ENCODE measurements at places on chromosomes 12 and 14. TPM values are rescaled to one million over a fixed set of nuclear protein-coding genes. Genes with fewer than 3 reads are reported as not detected.
A peak's percentile ranks its signal among the peaks of the same experiment; 100 is the strongest.

DNA sequence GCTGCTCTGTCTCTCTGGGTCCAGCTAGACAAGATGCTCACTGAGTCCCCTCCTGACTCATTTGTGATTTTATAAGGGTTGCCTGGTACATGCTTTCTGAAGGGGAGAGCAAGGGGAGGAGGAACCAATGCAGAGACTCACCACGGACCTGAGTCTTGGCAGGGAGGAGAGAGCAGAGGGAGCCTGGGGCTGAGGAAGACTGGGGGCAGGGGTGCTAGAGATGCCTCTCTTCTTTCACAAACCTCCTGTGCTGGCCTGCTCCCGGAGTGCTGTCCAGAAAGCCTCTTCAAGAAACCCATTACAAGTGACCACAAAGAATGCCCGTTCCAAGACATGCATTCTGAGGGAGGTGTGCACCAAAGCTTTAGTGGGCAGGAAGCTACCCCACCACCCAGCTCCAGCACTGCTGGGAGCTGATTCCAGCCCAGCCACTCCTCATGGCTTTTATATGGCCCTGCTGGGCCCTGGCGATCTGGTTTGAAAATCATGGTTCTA is 33.1 kb upstream of the DICER1 start:
- no peak for DNase-seq

DNA sequence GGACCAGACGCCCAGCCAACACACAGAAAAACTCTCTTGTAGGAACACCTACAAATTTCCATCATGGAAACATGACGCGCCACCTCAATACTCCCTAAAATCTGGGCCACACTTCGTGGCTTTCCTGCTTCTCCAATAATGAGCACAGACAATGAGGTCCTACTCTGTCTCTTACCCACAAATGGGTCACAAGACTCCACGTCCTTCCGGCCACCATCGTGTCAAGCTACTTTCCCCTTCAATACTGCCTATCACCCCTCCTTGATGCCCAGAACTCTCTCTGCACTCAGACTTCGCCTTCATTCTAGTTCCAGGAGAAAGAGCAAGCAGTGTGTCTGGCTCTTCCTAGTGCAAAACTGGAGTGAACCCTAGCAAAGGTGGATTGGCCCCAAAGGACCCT is 28.1 kb downstream of the SBNO1 start:
- DNase-seq, result no peak

DNA sequence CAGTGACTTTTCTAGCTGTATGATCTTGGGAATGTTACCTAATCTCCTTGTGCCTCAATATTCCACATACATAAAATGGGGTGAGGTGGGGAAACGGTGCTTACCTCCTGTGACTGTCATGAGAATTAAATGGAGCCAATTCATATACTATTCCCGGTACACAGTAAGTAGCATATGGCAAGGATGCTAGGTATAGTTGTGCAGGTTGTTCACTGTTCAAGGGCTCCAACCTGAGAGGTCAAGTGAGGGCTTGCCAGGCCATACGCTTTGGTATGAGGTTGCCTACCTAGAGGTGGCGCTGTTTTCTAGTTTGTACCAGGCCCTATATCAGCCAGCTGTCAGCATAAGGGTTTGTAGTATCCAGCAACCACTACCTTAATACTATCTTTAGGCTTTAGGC is 3.6 kb upstream of the BATF start:
- DNase-seq, result no peak

DNA sequence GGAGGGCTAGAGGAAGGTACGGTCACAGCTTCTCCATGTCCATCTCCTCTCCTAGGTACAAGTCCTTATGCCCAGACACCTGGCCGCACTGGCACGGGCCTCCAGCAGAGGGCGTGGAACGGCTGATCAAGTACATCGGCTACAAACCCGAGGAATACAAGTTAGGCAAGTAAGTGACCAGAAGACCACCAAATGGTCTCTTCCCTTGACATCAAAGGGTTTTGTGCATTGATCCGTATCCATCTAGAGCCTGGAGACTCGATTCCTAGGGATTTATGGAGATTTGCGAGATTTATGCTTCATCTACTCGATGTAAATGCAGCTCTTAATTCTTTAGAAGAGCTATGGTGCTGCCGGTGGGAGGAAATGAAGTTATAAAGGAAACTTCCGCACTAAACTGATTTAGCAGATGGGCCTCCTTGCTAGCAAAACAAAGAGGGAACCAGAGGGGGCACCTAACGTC is 44.2 kb downstream of the KCTD10 start:
- peak; percentile 71 for DNase-seq

GRCh38 chr12:48032597-48032996 is 28.3 kb upstream of the COL2A1 start:
- DNase-seq, result no peak

DNA sequence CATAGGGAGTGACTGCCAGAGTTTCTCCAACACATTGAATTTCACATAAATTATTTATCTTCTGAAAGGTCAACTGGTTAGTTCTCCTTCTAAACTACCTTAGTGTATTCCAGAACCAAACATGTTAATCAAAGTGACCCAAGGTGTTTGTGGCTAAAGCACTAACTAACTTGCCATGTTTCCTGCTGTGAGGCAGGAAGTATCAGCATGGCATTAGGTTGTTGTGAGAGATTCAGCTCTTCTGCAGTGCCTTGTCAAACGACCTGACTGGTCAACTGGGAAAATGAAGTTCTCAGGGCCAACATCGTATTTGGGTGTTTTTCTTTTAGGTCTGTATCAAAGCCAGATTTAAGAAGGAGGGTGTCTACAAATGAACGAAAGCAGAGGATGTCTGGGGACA is 448.1 kb downstream of the APAF1 start:
- DNase-seq, result no peak

- no peak for DNase-seq
Measured at GRCh38 chr14:68564191-68564825, 228.6 kb downstream of the ZFP36L1 start.

DNA sequence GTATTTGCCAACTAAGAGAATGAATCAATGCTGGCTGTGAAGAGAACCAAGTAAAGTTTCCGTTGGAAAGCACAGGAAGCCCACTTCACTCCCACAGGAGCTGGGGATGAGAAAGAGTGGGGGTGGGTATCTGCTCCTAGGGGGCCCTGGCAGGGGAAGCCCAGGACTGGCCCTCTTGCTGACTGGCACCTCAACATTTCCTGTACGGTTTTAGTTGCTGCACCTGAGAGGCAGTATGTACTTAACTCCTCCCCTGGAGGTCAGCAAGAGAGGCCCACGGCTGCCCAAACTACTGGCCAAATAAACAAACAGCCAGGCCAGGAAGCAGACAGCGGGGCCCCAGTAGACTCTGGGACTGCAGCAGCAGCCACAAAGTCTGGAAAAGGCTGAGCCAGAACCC is 33.8 kb upstream of the VWF start:
- DNase-seq, result no peak

- no peak for DNase-seq
Measured at GRCh38 chr14:77630111-77630510, 13.7 kb upstream of the SPTLC2 start.

- no peak for DNase-seq
Measured at GRCh38 chr12:51219322-51219721, 1.5 kb upstream of the POU6F1 start.

GRCh38 chr12:81252228-81252627 is 174.3 kb downstream of the ACSS3 start:
- no peak for DNase-seq

GRCh38 chr14:68794851-68795596 is 2.2 kb upstream of the ZFP36L1 start:
- peak; percentile 82 for DNase-seq

DNA sequence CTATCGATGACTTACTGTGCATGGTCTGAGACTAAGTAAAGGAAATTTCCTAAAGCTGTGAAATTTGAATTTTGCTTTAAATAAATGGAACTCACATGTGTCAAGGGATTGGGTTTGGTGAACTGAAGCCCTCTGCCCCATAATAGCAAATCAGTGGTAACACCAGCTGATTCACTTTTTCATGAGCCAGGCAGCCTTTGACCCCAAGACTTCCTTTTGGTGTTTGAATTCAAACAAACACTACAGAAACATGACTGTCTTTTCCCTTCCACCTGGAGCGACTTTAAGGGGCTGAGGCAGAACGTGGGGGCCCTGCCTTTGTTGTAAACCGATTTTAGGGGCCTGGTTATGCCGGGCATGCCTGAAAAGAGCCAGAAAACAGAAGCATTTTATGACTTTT is 28.8 kb downstream of the KCTD10 start:
- DNase-seq, result no peak

- peak; percentile 87 for DNase-seq
Measured at GRCh38 chr12:85036234-85036707, at the start of the genes LRRIQ1 and TSPAN19. Gene LRRIQ1 (plus strand): TSS chr12:85036351. CDS start chr12:85038177, 1,826 bp downstream. Gene TSPAN19 (minus strand): TSS chr12:85036277. CDS start chr12:85029946, 6,331 bp downstream.

DNA sequence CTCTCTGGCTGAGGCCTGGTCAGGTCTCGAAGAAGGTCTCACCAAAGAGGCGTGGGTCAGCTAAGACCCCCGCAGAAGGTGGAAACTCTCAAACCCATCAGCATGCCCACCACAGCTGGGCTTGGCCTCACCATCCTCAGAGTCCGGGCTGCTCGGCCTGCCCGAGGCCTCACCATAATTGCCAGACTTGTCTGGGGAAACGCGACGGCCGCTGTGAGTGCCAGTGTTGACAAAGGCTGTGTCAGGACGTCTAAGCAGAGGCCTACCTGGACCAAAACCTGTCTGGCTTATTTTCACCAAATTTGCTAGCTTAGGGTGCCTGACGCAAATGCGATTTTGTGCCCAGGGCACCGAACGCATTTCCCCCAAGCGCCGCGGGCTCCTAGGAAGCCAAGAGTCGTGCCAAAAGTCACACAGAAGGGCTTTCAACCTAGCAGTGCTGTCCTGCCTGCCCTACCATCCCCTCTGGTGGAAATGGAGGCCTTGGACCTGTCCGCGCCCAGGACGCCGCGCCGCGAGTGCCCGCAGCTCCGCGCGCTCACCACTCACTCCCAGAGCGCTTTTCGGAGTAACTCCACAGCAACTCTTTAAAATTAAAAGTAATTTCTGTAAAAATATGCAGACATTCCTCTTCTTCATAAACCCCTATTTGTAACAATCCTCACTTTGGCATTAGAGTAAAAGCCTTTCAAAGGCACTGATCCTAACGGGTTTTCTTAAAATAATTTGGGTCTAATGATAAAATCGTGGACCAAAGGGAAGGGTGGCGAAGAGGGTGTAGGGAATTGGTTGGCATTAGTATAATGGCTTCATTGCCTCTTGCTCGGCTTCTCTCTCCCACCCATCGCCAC is 1.2 kb upstream of the ALX1 start:
- DNase-seq, result no peak

GRCh38 chr12:6582196-6582595 is 14.1 kb upstream of the NOP2 start:
- DNase-seq, result no peak

DNA sequence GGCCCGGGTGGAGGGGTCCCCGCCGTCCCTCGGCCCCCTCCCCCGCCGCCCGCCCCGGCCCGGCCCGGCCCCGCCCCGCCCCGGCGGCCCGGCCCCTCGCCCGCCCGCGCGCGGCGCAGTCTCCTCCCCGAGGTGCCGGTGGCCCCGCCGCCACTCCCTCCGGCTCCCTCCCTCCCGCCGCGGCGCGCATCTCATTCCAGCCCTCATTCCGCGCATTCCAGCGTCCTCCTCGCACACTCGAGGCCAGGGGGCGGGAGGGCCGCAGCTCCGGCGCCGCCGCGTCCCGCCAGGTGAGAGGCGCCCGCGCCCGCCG is at the start of gene TEAD4:
TSS of gene TEAD4 (plus strand) at position 206 of the 313 bp plus-strand sequence.
- DNase-seq, result peak; percentile 75

- no peak for DNase-seq
Measured at GRCh38 chr12:26798640-26799039, 34.4 kb downstream of the ITPR2 start.

DNA sequence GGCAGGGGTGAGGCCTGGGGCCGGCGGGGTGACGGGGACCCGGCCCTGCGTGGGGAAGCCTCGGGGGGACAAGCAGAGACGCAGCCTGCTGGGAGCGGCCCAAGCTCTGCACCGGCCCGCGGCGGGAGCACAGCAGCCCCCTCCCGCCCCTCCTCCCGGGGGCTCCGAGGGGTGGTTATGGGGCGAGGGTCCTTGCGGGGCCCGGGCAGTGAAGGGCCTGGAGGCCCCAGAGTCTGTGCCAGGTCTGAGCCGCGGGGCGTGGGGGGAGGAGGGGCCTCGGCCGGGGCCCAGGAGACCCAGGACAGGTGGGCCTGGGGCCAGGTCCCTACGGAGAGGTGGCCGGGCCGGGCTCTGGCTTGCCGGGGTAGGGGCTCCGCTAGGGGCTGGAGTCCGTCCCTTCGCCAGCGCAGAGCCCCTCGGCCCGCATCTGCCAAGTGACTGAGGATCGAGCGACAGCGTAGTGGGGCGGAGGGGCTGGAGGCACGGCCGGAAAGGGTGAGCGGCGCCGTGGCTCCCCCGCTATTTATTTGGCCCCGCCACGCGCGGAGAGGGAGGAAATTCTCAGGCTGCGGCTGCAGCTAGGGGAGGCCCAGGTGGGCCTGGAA is 495 bp downstream of the TMEM121 start:
- no peak for DNase-seq

Gene RPS6KA5
- total RNA-seq, result 14.8 TPM

Gene MIPOL1
- total RNA-seq, result 11.5 TPM

Gene IQSEC3
- total RNA-seq, result 0.51 TPM

Gene DIO3
- 1.3 TPM for total RNA-seq

Gene PKP2
- total RNA-seq, result 10.4 TPM

Gene ACSM4
- not detected for total RNA-seq

Gene BMP4
- total RNA-seq, result 13.3 TPM

Gene KRT79
- total RNA-seq, result not detected

Gene SEL1L
- 101 TPM for total RNA-seq

Gene LRP1-AS
- not detected for total RNA-seq

Gene BDKRB2
- total RNA-seq, result 2.6 TPM

Gene POTEM
- total RNA-seq, result not detected

Gene FITM1
- total RNA-seq, result 0.48 TPM
